Heart left ventricle (tissue), 16 donors: ENCODE measurements at places on chromosomes 13 and 19. TPM values are rescaled to one million over a fixed set of nuclear protein-coding genes. Genes with fewer than 3 reads are reported as not detected.

The TMEM143 gene
- 28.3 TPM for total RNA-seq

The ZNF540 gene
- total RNA-seq: 5.6 TPM

DNA sequence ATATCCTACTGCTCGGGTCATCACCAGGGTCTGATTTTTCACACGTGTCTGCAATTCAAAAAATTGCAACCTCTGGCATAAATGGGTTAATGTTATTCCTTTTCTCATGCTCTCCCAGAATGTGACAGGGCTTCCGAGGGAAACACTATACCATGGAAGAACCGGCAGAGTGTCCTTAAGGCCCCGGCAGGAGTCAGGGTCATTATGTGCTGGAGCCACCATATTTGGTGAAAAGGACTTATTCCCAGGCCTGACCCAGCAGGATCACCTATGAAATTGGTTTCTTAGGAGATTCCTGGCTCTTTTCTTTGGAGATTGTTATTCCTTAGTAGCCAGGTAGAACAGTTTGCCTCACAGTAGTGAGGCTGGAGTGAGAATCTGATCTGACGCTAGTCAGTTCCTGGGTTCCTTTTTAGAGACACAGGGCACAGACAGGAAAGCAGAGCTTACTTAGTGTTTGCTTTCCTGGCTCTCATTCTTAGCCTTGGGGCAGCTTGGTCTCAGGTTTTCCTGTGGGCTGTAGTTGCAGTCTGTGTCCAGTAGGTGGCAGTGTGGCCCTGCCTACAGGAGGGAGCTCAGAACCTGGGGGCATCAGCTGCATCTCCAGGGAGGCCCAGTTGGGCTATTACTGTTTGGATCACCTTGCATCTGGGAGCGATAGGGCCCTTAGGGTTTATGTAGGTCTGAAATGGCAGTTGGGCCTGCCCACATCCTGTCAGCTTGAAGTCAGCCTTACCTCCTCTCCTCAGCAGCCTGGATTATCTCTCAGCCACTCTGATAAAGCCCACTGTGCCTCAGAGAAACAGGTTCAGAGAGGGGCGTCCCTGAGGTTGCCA is 12.4 kb downstream of the SNRNP70 start:
- peaks cover 99% of the 10 kb centered on the region for H3K36me3 ChIP-seq
- no peak overlapping the region for H3K27ac ChIP-seq
- H3K4me3 ChIP-seq: no peak overlapping the region
- H3K27me3 ChIP-seq: no peaks in the 10 kb centered on the region
- DNase-seq: peak; percentile 73
- peaks cover 20% of the 10 kb centered on the region for H3K4me1 ChIP-seq

DNA sequence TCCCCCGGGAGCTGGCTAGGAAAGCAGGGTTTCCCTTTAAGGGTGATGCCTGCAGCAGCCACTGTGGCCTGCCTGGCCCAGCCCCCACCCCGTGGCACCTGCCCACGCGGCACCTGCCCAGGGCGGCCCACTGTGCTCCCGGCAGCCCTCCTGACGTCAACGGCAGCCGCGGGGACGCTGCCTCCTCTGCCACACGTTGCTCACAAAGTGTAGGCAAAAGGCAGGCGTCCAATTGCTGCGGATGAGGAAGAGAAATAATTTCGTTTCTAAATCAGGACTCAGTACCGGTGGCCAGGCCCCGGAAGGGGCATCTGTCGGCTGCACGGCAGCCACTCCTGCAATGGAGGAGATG is 122.3 kb downstream of the URI1 start:
- H3K4me3 ChIP-seq: no peak overlapping the region
- DNase-seq: peak; percentile 11
- no peaks in the 10 kb centered on the region for H3K27me3 ChIP-seq
- no peaks in the 10 kb centered on the region for H3K4me1 ChIP-seq

- DNase-seq: no peak
- no peak overlapping the region for H3K4me3 ChIP-seq
- no peaks in the 10 kb centered on the region for H3K36me3 ChIP-seq
- H3K4me1 ChIP-seq: peaks cover 3% of the 10 kb centered on the region
Measured at GRCh38 chr13:26819046-26819445, 58.5 kb upstream of the GPR12 start.
